Right kidney (tissue), 9 donors: ENCODE measurements at places on chromosomes 7 and 10.
A peak's percentile ranks its signal among the peaks of the same experiment; 100 is the strongest.

DNA sequence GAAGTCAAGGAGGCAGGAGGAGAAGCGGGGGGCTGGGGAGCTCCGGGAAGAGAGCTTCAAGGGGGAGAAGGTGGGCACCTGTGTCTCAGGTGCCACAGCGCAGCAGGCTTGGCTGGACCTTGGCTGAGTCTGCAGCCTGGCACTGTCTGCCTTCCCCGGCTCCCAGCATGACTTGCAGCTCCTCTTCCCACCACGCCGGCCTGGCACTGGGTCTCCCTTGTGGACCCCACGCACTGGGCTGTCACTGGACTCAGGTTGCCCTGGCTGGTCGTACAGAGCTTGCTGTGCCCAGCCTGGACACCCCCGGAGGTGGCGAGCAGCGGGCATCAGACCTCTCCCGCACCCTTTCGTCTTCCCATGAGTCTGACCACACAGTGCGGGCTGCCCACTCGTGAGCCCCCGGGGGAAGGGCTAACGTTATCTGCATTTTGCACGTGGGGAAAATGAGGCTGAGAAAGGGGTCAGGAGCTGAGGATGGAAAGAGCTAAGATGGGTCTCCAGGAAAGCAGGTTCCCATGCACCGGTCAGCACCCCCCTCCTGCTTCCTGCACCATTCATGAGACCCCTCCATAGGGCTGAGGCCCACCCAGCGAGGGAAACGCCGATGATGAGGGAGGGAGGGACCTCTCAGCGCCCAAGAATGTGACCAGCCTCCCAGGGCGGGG is 40.3 kb upstream of the PSMG3 start:
- DNase-seq = no peak

- DNase-seq = no peak
These were observed 247.3 kb downstream of the PARD3 start for GRCh38 chr10:34567659-34568253.

- DNase-seq = no peak
These were observed 108.2 kb downstream of the ANKRD61 start for GRCh38 chr7:6139189-6139996.

- peak; percentile 21 for DNase-seq
These were observed 620 bp downstream of the EPO start for GRCh38 chr7:100720671-100721504.

- DNase-seq = no peak
These were observed 8.0 kb downstream of the CDHR1 start for GRCh38 chr10:84202349-84202748.

DNA sequence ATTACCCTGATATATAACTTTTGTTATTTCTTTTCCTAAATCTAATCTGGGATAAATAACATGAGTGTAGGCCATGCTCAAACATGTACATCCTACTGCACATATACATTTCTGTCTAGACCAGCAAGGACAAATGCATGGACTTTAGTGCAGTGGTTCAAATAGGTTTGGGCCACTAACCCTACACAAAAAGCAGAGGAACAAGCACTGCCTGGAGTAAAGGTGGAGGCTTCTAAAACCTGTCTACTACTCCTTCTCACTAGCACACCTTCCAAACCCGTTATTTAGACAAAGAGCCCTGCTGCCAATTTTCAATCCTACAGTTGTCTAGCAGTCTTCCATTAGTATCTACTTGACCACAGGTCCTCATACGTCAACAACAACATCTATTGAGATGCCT is 34.8 kb downstream of the SGCE start:
- DNase-seq = no peak

DNA sequence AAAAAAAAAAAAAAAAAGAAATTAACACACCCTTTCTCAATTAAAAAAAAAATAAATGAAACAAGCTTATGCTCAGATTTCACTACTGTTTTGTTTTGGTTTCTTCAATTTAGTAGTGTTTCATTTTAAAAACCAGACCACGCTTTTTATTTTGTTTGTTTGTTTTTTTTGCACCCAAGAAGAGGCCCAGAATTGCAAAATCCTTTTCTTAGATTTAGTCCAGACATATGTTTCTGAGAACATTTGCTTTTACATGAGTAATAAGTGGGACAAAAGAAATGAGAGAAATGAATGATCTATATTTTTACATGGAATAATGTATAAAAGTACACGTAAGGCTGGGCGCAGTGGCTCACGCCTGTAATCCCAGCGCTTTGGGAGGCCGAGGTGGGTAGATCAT is 34.5 kb upstream of the CAMK1D start:
- no peak for DNase-seq

DNA sequence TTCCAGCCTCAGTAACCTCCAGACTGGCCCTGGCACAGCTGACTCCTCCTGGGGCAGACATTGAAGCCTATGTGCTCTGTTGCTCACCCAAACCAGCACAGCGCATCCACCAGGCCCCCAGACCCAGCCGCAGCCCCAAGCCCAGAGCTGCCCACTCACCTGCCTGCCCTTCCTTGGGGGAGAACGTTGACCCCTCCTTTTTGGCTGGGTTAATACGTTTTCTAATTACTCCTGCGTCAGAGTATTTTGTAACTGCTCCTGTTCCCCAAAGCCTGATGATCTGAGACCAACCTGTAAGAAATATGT is 106.9 kb upstream of the NPS start:
- DNase-seq = no peak

DNA sequence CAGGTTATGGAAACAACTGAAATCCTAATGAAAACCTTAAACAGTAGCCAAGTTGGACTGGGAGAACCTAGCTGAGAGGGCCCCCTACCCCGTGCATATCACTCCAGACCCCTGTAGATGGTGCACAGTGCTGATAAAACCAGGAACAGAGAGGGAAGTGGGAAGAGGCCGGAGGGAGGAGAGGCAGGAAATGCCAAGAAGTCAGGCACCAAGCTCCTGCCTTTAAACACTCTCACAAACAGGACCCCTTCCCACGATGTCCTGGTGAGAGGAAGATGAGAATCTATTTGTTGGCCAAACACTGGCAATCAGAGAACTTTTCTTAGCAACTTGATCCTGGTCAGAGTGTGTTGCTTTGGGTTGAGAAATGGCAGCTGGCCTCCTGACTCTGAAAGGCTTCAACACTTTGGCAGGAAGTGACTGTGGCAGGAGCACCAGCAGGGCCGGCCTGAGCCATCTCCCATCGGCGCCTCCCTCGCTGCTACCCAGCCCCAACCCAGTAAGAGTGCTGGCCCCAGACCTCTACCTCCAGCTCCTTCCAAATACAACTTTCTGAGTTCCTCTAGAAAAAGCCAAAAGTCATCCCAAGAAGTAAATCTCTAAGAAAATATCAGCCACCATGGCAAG is 39.5 kb downstream of the GSDME start:
- DNase-seq = no peak

GRCh38 chr10:118321724-118322575 is 20.2 kb downstream of the FAM204A start:
- no peak for DNase-seq

DNA sequence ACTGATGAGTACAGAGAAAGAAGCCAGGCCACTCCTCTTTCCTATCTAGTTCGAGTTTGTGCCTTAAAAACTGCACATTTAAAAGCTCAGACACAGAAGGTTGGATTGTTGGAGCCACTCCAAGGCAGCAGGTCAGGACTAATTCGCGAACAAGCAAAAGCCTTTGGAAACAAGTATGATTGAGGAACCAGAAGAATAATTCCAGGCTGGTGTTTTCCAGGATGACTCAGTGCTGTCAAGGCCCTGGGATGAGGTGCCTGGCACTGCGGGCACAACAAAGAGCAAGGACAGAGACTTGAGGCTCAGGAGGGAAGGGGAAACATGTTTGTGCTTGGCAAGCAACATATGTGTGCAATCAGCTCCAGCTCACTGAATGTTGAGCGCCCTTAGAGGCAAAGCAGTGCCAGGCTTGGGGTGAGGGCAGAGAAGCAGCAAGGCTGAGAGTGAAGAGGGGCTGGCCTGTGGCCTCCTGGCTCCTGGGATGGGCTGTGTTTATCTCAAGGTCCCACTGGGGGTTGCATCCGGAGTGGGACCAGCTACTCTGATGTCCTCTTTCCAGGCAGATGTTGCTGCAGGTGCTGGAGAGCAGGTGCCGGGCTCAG is 44.1 kb downstream of the VSTM4 start:
- DNase-seq = no peak

DNA sequence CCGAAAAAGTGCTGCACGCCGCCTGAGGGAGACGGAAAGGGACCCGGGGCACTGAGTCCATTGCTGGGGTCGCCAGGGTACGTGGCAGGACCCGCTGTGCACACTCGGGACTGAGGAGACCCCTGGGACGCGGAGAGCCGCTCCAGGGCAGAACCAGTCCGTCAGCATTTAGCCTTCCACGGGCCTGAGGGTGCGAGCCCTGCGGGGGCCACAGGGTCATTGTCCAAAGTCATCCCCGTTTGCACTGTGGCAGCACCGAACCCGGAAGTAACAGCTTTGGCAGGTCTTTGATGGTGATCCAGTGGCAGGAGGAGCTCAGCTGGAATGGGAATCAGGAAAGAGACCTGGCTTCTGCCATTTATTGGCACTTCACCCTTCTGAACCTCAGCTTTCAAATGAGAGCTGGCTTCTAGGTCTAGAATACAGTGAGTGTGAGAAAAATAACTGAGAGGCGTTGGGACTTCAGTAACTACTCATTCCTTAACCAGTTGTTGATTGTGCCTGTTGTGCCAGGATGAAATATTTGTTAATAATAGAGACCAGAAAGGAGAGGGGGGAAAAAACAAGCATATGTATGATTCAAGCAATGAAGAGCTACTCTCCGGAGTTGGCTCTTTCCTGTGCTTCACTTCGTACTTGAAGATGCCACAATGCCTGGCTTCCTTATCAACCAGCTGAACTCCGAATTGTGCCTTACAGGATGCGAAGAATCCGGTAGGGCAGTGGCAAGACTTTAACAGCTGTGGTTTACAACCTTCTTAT is 811 bp upstream of the ARHGAP12 start:
- DNase-seq = no peak

DNA sequence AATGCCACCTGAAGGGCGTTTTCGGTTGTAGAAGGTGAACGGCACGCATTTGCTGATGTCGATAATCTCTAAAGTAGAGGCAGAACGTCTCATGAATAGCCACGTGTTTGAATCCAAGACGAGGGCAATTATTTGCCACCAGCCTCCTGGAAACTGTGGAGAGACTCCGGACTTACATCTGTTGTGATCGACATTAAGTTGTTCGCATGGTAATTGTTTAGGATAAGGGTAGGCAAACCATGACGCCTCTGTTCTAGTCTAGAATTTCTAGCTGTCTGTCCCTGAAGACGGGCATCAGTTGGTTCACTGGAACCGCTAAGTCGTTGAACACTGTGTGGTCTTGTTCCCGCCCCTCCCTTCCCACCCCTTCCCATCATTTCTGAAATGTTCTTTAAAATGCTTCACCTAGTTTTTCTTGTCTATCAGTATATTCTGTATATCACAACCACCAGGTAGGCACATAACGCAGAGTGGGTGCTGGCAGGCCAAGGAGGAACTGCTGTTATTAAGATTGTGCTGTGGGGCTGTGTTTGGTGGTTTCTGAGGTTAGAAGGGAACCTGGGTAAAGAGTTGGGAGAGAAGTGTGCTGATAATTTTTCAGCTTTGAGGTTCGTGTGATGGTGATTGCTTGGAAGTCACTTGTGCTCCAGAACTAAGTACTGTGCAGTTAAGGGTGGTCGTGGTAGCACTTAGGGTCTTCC is 1.2 kb downstream of the UBE3C start:
- no peak for DNase-seq
